ENCODE measurements at places on chromosomes 16 and 17.

DNA sequence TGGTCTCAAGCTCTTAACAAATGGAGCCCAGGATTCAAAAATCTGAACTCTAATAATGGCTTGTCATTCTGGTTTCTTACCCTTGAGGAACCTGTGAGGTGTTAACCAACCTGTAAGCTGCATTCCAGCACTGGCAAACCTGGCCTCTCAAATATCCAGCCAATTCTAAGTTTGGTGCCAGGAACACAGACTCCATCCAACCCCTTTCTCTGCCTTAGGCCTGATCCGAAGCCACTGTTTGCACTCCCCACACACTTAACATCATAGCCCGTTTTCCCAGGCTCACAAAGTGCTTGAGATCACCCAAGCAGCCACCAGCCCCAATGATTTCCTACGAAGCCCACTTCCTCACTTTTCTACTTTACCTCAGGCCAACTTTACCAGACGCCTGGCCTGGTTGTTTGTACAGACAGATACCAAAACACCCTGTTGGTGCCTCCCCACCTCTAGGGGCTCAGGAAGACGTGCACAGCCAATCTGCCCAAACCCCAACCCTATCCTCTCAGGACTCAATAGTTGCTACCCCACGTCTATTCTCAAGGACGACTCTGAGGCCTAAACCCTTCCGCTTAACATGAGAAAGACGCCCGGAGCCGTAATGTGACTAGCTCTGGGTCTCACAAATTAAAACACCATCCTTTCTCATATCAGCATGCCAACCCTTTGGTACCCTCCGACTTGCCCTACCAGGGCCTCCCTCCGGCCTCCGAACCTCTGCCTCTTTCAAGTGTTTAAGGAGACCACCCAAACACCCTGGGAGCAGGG lies 3.2 kb upstream of the PER1 start:
- DNase-seq: no peak

DNA sequence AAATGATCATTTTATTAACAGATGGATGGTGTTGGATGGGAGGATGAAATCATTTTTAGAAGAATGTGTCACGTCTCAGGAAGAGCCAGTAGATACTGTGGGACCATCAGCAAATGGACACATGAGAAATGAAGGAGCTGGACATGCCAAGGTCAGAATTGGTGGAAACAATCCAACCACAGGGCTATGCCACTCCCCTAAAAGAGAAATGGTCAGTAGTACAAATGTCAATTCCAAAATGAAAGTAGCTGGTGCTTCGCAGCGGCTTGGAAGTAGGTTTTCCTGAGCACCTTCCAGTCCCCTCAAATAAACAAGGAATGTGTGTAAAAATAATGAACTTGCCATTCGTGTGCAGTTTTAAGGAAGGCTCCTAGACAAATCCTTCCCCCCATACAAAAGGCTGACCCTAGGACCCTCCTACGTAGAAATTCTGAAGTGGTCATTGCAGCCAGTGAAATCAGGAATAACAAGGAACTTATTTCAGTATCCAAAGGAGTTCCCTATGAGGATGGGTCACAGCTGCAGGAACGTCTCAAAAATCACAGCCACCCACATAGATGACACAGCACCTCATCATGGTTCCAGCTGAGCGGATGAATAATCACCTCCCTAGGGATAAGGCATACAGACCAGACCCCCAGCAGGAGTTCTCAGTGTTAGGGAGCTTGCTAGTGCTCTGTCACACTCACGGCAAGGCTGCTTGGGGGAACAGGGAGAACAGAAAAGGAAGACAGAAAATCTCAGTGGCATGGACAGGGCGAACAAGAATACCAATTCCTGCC lies 239.2 kb downstream of the HS3ST3A1 start:
- no peak for DNase-seq

GRCh38 chr17:41324180-41325075 lies 8.9 kb upstream of the KRTAP17-1 start:
- no peak for DNase-seq

DNA sequence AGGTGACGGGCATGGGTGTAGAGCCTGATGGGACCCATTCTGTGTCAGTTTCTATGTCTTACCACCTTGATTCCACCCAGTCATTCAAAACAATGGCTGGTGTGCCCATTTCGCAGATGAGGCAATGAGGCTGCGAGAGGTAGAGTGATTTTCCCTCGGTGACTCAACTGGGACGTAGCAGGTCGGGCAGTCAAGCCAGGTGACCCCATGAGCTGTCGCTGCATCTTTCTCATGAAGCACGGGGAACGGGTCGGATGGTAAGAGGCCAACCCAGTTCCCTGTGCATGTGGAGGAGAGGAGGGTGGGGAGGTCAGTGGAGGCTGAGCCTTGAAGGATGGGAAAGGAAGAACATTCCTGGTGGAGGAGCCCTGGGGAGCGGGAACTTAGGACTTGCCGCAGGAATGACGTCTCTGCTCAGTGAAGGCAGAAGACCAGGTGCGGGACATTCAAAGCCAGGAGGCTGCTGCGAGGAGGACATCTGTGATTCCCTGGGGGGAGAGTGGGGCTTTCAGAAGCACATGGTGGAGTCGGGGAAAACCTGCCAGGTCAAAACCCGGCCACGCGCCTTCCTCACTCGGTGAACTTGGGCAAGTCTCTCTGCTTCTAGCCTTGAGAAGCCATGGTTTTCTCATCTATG lies 1.1 kb downstream of the IL21R start:
- no peak for DNase-seq

DNA sequence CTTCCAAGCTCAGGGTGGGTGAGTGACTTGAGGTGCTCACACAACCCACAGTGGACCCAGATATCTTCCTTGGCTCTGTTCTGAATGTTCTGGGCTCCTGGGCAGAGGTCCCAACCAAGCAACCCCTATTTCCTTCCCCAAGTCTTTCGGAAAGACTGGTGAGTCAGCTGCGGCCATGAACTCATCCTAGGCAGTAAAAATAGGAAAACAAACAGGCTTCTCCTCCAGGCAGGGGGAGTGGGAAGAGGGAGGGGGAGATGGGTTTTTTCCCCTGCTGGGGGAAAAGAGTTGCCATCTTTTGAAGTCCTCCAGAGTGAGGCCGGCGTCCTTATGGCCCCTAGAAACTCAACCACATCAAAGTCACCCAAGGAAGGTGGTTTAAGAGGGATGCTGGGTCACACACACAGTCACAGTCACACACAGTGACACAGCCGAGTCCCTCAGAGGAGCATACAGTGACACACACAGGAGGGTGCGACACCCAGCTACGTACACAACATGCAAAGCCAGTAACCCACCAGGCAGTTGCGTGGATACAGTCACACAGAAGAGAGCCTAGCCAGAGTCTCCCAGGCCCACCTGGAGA lies 16.0 kb upstream of the DLX4 start:
- no peak for DNase-seq

- no peak for DNase-seq
These were observed 61.4 kb upstream of the COX10 start for GRCh38 chr17:14007951-14008350.

DNA sequence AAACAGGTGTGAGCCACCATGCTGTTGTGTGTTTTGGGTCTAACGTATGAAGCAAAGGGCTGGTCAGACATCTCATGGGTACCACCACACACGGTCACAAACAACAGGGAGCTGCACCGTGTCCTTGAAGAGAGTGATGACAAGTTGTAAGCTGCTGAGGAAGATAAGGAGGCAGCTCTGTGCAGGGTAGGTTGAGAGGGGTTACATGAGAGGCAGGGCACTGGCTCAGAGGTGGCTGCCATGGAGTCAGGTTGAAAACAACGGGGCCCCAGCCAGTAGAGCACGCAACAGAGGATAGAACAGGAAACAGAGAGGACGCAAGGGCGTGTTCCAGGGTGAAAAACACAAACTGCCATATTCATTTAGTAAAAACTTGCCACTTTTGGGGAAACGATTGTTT lies 52.2 kb downstream of the TRARG1 start:
- DNase-seq: peak; percentile 40

DNA sequence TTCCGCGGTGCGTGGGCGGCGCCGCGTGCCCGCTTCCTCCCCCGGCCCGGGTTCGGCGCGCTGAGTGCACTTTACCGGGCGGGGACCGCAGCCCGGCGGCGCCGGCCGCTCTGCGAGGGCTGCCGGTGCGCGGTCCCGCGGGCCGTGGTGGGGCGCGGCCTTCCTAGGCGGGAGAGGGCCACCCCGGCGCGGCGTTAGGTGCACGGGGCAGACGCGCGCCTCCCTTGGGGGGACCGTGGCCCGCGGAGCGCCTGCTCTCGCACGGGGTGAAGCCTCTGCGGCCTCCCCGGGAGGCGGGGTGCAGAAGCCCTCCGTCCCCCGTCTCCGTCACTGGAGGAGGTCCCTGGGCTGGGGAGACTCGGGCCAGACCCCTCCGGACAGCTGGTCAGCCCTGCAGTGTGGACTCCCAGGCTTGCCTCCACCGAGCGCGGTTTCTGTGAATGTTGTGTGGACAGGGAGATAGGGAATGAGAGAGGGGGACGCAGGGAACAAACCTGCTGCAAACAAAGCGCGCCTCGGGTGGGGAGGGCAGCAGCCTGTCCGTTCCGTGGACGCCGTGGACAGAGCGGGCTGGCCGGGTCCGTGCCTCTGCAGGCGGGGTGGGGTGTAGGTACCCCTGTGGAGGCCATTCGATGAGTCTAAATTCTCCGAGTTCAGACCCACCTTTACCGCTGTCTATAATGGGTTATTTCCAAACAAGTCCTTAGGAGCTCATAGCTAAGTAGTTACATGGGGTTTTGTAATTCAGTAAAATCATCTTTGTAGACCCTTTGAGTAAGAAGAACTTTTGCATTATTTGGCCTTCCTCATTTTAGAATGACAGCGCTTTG lies 721 bp downstream of the TBCD start:
- DNase-seq: no peak

DNA sequence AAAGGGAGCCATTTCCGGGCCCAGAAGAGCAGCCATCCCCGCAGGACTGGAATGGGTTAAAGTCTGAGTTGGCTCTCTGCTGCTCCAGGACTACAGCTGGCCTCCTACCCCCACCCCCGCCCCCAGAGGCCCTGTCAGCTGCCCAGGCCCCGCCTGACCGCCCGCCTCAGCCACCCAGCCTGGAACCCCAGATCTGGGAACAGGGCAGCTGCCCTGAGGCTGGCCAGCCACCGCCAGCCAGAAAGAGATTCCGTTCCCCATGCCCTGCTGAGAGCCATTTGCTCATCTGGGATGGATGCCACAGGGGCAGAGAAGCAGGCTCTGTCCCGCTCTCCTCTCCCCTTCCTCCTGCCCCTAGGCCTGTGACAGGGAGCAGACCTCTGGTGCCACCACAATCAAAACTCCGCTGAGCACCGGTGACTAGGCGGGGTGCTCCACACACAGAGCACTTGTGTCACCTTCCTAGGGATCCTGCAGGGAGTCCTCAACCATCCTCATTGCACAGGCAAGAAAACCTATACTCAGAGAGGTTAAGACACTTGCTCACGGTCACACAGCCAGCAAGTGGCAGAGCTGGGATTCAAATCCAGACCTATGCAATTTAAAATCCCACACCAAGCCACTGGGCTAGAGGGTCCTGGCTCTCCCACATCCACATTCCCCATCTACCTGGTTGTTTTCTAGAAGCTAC lies 44.1 kb downstream of the ZNF423 start:
- no peak for DNase-seq

DNA sequence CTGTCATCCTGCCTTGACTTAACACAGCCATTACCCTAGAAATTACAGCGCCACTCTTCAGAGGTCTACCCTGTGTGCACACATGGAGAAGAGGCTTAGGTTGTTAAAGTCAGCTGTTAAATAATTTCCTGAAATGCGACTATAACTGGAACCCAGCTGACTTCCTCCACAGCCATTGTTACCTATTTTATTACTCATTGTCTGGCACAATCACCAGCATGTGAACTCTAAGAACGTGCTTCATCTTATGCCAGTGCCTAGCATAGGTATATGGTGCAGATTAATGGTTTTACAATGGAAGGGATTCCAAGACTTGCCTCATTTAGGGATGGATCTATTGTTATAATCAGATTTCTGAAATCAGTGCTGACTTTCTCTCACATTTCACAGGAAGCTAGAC lies 11.9 kb downstream of the RDM1 start:
- no peak for DNase-seq

All from stimulated activated naive CD4-positive, alpha-beta T cell (primary cell).